Ovary (tissue), 10 donors: ENCODE measurements at places on chromosomes 16 and 17.
A peak's percentile ranks its signal among the peaks of the same experiment; 100 is the strongest.

DNA sequence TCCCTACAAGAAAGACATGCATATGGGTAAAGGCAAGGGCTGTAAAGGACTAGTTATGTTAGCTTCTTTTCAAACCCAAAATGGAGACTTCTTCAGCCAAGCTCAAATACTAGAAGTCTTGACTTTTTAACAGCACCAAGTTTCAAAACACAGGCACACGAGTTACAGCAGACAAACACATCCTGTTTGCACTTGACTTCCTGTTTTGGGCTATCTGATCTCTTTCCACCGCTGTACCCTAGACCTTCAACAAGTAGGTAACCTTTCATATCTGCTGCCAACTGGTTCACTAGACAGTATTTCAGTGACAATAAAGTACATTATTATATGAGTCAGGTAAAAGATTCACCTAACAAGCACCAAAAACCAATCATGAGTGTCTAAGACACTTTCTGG lies 12.3 kb downstream of the RFFL start:
- no peak for DNase-seq

DNA sequence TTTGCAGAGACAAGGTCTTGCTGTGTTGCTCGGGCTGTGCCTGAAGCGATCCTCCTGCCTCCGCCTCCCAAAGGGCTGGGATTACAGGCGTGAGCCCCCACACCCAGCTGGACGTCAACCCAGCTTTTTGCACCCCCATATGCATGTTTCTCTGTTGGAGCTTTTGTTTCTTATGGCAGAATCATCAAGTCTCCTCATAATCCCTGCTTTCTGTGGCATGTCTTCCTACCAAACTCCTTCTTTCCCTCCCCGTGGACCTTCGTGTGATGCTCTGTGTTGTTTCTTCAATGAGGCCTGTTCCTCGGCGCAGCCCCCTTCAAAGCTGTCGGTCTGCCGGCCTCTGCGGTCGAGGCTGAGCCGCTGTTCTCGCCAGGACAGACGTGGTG lies 71.6 kb downstream of the METRNL start:
- no peak for DNase-seq

GRCh38 chr16:65457084-65457483 lies 335.2 kb upstream of the CDH11 start:
- no peak for DNase-seq

DNA sequence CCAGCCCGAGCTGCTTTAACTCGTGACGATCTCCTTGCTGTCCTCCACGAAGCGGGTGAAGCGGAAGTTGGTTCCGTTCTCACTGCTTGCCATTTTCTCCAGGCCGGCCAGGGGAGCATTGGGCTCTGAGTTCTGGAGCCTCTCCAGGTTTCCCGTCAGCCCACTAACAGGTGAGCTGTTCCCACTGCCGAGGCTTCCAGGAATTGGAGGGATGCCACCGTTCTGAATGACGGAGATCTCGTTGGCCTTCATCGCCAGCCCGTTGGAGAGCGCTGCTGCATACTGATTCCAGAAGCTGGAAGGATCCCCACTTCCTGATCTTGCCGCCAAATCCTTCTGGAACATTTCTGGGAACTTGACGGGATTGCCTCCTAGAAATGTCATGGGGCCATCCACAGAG lies 14.0 kb downstream of the SALL1 start:
- DNase-seq: no peak

- no peak for DNase-seq
Measured at GRCh38 chr16:49464093-49464492, 90.5 kb downstream of the C16orf78 start.

- DNase-seq: no peak
Measured at GRCh38 chr17:13776027-13776551, 174.4 kb upstream of the HS3ST3A1 start.

DNA sequence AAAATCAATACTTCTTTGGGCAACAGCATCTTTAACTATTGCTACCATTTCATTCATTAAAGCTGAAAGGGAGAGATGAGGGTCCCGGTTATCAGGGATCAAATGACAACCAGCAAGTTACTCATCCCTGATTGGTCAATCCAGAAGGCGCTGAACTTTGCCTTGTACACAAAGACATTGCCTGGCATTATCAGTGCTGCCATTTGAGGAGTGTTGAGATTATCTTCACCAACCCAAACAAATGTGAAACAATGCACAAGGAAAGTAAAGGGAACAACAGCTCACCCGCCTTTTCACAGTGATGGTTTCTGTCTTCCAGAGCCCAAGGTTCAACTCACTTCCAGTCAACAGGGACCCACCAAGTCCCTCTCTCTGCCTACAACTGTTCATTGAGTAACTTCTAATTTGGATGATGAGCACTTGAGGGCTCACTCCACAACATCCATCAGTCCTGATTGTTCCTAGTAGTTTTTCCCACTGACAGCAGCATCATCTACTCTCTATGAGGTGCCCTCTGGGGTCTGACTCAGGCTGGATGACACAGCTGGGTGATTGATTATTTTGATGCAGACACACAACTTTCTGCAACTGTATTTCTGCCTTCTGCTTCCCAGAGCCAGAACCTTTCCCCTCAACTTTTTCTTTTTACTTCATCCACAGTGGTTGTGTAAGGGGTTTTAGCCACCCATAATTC lies 32.0 kb downstream of the LYRM9 start:
- no peak for DNase-seq

GRCh38 chr17:51685287-51685909 lies 425.1 kb downstream of the UTP18 start:
- no peak for DNase-seq

- no peak for DNase-seq
Measured at GRCh38 chr17:16504984-16505383, 13.0 kb upstream of the LRRC75A start.

- no peak for DNase-seq
Measured at GRCh38 chr17:45848868-45849535, 4.3 kb downstream of the SPPL2C start.

DNA sequence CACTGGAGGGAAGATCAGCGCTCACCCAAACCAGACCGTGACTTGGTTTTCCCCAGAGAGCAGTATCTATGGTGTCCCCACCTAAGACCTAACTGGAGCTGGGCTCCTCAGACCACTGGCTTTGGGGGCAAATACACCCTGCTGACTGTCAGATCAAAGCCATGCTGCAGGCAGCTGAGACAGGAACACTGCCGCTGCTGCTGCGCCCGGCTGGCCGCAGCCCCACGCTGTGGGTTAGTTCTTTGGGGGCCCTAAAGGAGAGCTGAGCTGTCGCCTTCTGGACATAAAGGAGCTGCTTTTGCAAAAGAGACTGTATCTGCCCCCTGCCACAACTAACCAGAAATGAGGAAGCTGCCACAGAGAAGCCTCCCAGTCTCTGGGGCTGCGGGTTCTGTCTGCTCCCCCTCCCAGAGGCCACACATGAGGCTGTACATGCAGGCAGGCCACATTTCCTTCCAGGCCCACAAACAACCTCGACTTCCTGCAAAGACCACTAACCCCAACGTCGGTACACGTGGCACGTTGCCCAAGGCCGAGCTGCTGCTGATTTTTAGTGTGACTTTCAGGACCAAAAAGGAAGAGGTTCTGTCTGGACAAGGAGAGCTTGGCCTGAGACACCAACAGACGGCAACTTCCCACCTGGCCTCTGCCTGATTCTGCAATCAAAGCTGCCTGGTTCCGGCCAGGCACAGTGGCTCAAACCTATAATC lies 18.2 kb upstream of the ABR start:
- peak; percentile 94 for DNase-seq

GRCh38 chr16:57976331-57976796 lies 5.4 kb upstream of the CNGB1 start:
- DNase-seq: no peak

- no peak for DNase-seq
Measured at GRCh38 chr17:42171831-42172230, 9.1 kb downstream of the KCNH4 start.

DNA sequence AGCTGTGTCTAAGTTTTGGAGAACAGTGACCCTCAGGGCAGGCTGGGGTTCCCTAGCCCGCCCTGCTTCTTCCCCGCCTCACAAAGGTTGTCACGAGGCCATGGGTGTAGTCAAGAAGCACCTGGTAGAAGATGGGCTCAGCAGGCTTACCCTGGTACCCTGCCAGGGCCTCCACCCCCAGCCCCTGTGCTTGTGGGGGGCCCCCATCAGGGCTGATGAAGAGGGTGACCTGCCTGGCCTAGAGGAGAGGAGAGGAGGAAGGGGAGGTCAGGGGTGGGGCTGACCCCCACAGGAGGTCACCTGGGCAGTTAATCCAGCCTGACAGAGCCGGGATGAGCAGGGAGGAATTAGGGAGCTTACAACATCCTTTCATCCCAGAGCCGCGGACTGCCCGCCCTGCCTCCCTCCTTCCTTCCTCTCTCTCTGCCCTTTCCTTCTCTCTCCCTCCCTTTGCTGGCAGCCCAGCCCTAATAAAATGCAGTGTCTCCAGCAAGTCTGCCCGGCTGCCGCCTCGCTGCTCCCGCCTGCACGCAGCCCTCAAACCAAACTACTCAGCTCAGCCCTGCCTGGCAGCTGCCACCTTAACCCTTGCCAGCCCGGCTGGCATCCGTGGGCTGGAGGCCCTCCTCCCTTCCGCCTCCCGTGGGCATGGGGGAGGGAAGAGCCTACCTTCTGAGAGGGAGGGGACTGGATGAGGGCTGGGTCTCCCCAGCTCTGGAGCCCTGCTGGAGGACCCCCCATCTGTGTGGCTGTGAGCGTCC lies 7.2 kb downstream of the DLX3 start:
- peak; percentile 42 for DNase-seq

DNA sequence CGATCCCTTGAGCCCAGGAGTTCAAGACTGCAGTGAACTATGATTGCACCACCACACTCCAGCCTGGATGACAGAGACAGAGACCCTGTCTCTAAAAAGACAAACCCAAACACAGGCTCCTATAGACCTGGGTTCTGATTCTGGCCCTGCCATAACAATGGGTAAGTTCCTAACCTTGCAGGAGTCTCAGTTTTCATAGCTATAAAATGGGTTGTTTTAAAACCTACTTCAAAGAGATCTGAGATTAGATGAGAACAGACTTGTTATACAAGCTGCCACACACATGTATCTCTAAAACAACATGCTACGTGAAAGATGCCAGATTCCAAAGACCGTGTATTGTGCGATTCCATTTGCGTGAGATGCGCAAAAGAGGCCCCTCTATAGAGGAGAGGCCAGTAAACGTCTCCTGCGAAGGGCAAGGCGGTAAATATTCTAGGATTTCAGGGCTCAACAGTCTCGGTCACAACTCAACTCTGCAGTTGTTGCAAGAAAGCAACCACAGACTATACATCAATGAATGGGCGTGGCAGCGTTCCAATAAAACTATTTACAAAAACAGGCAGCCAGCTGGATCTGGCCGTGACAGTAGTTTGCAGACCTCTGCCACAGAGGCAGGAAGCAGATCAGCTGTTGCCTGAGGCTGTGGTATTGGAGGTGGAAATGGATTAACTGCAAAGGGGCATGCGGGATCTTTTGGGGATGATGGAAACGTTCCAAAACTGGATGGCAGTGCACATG lies 5.9 kb downstream of the CORO7 start:
- peak; percentile 56 for DNase-seq

GRCh38 chr17:66025551-66025950 lies 166.4 kb downstream of the CEP112 start:
- no peak for DNase-seq

GRCh38 chr16:89290887-89291286 lies 73.4 kb downstream of the ZNF778 start:
- no peak for DNase-seq
